ENCODE measurements at places on chromosomes 7 and 10.

DNA sequence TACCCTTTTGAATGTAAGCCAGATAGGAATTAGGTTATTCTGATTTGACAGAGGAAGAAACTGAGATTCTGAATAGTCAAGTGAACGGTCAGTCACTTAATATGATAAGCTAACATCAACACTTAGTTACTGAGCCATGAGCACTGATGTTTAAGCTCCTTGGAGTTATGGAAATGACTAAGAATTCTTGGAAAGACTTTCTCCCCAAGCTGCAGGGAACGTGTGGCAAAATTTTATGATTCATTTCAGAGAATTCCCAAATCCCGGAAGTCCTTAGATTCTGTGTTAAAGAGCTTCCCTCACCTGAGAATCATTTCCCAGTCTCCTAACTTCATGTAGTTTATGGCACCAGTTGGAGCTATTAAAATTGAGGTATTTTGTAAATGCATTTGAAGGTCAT is 330.9 kb downstream of the XPNPEP1 start:
- DNase-seq = no peak

DNA sequence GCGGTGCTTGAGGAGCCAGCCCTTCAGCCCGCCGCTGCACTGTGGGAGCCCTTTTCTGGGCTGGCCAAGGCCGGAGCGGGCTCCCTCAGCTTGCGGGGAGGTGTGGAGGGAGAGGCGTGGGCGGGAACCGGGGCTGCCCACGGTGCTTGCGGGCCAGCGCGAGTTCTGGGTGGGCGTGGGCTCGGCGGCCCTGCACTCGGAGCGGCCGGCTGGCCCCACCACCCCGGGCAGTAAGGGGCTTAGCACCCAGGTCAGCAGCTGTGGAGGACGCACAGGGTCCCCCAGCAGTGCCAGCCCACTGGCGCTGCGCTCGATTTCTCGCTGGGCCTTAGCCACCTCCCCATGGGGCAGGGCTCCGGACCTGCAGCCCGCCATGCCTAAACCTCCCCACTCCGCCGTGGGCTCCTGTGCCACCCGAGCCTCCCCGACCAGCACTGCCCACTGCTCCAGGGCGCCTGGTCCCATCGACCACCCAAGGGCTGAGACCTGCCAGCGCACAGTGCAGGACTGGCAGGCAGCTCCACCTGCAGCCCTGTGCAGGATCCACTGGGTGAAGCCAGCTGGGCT is 9.5 kb upstream of the GSTO1 start:
- no peak for DNase-seq

DNA sequence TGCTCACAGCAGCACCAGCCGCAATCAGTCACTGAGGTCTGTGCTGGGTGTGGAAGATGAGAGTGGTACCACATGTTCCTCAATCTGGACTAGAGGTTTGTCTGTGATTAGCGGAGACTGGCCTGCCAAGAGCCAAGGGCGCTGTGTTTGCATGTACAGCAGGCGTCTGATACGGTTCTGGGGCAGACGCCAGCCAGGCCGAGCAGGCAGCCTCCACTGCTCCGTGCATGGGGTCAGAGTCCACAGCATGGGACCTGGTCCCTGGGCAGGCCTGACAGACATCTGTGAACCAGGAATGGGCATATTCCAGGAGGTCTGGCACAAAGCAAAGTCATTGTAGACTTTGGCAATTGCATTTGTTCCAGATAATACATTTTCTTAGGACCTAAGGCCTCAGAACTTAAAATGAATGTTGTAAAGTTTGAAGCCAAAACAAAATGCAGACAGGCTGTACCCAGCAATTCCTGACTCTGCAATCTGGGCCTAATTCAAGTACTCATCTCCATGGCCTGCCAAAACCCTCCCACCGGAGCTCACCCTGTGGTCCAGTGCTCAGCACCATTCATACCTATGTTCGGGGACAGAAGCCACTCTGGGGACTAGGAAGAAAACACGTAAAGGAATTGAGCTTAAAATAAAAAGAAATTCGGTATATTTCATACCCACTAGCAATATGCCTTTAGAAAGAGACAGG is 50.0 kb upstream of the FAM20C start:
- no peak for DNase-seq

DNA sequence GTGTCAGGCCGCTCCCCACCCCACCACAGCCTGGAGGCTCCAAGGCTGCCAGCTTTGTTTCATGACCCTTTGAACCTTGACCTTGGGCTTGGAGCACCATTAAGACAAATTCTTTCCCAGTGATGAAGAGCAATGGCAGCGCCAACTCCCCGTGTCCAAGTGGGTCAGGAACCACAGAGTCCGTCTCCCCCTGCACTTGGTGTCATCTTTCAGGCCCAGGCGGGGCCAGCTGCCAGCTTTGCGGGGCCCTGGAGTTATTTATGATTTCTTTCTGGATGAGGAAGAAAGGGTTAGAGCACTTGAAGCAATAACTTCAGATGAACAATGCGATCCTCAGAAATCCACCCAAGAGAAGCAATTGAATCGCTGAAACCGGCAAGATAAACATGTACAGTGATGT is 110.8 kb downstream of the MYL10 start:
- no peak for DNase-seq

DNA sequence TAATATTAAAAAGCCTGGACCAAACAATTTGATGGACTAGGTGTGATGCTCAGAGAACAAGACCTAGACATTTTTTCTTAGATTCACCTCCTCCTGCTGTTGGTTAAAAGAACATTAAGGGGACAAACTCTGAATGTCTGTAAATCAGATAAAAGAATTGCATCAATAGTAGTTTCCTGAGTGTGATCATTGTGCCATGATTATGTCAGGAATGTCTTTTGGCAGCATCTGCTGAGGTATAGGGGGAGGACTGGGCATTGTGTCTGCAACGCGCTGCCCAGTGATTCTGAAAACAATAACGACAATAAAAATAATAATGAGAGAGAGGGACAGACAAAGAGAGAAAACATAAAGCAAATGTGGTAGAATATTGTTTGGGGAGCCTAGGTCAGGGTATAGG is 6.9 kb downstream of the C7orf57 start:
- DNase-seq = no peak

- DNase-seq = no peak
Observed at GRCh38 chr10:35465673-35466072, 129.4 kb downstream of the CCNY start.

DNA sequence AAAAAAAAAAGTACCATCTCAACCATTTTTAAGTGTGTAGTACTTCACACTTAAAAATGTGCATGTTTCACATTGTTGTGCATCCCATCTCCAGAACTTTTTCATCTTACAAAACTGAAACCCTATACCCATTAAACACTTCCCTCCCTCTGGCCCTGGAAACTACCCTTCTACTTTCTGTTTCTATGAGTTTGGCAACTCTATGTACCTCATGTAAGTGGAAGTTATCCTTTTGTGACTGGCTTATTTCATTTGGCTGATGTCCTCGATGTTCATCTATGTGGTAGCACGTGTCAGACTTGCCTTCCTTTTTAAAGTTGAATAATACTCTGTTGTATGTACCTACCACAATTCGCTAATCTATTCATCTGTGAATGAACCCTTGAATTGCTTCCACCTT is 12.2 kb downstream of the KCNMA1 start:
- DNase-seq = no peak

DNA sequence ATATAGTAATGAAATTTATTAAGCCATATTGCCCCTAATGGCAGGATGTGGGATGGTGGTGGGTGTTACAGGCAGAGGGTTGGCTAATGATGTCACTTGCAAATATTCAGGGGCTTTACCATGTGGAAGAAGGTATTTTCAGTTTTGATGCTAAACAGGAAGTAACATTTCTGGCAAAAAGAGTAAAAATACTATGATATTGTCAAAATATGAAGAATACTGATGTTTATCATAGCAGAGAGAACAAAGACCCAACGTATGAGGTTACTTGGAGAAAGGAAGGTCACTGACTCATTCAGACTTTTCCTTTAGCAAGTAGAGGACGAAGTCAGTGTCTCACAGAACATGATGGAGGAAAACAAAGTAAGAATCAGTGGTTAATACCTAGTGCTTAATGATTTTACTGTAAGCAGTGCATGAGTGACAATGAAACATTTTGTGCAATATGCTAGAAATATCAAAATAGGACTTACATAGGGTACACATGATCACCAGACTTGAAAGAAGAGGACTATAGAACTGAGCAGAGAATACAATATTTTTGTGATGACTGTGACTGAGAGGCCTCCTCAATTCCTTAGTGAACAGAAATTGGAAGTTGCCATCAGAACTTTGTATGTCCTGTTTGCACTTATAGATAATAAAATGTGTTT is 89.7 kb upstream of the STEAP4 start:
- no peak for DNase-seq

DNA sequence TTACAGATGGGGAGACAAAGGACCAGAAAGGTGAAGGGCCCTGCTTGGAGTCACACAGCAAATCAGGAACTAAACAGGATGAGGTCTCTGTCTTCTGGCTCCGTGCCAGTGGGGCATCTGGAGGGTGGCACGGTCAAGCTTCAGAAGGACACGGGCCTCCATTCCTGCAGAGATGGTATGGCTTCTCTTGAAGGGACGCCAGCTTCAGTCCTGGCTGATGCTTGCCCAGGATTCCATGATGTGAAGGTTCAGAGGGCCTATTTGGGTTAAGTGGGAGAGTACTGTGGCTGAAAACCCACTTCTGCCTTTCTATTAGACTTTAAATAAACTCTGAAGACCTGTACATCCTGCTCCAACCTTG is 6.1 kb downstream of the RAMP3 start:
- DNase-seq = no peak

GRCh38 chr7:16416289-16417282 is 4.8 kb downstream of the CRPPA start:
- DNase-seq = no peak

DNA sequence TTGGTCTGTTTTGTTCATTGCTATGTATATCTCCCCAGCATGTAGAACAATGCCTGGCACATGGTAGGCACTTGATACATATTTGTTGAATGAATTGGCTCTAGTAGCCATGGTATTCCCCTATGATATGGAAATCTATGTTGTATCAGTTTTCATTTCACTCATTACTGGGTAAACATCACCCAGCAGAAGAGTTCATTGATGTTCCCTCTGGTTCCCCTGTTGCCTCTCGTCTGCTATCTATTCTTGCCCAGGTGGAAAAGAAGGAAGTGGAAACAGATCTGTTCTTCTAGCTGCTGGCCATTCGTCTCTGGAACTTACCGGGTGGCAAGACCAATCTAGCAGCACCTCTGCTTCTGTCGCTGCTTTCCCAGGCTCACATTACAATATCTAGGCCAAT is 71.5 kb downstream of the LRRC4 start:
- no peak for DNase-seq

DNA sequence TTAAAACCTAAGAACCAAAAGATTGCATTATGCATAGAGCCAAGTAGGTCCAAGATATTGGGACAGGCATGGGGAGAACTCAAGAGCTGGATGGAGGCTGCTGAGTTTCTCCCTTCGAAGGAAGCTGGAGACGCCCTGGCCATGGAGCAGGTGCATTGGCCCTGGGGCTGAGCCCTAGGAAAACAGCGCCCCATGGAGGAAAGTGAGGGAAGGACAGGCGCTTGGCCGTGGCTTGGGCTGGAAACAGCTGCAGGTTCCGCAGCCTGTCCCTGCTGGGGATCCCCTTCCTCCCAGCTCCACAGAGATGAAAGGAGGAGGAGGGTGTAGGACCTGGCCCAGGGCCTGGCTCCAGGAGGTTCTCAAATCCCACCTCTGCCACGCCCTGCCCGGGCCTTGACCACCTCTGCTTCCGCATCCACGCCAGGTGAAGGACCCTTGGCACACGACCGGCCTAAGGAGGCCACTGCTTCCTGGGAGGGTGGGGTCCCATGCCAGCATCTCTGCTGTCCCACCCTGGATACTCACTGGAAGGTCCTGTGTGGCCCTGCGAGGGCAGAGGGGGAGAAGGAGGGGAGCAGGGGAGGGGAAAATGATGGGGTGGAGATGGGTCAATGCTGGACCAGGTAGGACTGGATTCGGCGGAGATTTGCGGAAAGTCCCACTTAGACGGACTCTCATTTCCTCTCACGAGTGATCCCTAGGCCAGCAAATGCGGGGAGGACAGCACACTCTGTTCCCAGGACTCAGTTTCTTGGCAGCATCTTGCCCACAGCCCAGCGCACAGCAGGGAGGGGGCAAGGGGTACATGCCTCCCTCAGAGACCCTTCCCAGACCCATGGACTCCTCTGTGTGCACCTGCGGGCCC is 258.6 kb upstream of the TCERG1L start:
- no peak for DNase-seq

- no peak for DNase-seq
Observed at GRCh38 chr7:68449816-68450215, 1148.5 kb upstream of the AUTS2 start.

DNA sequence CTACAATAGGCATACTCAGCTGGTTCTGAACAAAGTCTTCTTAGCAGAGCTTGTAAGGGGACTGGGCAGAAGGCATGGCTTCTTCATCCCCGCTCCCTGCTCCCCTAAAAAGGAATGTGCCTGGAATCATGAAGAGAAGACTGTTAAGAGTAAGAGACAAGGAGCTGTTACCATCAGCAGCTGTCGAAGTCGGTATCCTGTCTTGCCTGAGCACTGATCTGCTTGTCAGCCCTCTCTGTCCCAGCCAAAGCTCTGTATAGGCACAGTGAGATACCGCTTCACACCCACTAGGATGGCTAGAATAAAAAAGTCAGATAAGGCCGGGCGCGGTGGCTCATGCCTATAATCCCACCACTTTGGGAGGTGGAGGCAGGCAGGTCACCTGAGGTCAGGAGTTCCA is 2.4 kb downstream of the ABLIM1 start:
- no peak for DNase-seq

GRCh38 chr10:109851616-109852474 is 71.5 kb downstream of the XPNPEP1 start:
- DNase-seq = no peak

DNA sequence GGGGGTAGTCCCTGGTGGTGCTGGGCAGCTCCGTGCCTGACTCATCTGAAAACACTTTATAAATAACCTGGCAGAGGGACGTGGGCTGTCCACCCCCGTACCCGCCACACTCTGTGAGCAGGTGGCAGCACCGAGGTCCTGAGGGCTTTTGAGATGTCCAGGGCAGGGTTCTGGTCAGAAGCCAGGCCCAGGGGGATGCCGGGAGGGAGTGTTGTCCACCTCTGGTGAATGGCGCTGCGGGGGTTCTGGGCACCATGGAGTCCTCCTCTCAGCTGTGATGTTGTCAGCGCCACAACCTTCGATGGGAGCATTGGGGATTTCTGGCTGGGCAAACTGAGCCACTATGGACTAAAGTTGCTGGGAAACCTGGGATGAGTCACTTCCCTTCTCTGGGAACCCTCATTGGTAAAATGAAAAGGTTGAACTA is 27.4 kb upstream of the GOLGA7B start:
- DNase-seq = no peak

DNA sequence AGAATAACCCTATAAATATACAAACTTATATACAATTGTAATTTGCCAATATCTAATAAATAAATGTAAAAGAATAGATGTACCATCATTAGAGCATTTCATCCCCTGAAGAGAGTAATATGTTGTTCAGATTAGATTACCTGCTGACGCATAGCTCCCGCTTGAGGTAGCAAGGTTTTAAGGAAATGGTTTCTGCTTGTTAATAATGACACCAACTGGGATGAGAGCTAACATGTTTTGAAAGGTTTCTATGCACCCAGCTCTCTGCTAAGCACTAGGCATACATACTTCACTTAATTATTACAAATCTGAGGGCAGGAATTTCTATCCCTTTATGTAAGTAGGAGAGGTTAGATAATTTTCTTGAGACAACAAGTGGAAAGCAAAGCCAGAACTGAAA is 1003.3 kb upstream of the SORCS1 start:
- DNase-seq = no peak

GRCh38 chr7:121313793-121314676 is 14.8 kb upstream of the WNT16 start:
- no peak for DNase-seq

- no peak for DNase-seq
Observed at GRCh38 chr7:4115442-4115841, 566.7 kb upstream of the FOXK1 start.

Measured in CD4-positive, alpha-beta T cell treated with Interleukin-6 for 4 hours (primary cell).